ENCODE measurements at places on chromosomes 11 and 22.

DNA sequence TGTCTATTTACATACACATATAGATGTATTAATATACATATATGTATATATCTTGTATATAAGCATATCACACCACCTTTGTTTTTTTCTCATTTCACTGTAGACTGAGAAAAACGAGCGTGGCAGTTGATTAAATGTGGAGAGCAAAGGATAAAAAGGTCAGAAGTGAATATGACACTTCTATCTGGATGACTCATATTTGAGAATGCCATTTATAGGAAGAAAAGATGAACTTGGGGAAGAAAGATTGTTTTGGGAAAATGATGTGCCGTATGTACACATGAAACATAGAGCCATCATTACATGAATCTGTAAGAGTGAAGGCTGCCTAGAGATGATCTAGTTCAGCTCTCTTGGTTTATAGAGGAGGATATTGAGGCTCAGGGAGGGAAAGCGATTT lies 28.7 kb downstream of the AMOTL1 start:
- no peak for DNase-seq

DNA sequence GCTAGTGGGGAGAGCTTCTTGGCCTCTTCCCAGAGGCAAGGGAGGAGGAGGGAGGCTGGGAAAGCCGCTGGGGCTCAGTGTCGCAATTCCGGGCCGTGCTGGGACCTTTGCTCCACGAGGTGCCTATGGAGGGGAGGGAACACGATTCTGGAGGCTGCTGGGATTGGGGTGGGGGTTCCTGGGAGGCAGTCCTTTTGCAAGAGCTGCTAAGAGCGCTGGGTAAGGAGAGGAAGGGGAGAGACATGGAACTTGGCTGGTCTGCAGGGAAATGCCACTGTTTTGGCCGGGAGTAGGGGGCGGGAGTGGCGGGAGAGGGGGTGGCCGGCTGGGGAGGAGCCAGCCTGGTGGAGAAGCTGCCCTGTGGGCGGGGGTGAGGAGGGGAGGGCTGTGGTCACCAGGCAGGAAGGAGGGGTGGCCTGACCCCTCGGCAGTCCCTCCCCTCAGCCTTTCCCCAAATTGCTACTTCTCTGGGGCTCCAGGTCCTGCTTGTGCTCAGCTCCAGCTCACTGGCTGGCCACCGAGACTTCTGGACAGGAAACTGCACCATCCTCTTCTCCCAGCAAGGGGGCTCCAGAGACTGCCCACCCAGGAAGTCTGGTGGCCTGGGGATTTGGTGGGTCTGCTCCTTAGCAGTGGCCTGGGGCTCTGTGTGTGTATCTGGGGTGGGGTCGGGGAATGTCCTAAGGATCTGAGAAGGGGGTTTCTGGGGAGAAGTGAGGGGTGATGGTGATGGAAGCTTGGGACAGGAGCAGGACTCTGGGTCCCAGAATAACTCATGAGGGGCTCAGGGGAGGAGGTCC lies at the start of gene NR1H3:
Gene NR1H3, plus strand, starts transcription at position 480 of the 800 bp plus-strand sequence. CDS start 1,221 bp downstream, outside the sequence.
- DNase-seq = peak; percentile 79

GRCh38 chr11:60119710-60120109 lies 31.2 kb downstream of the MS4A2 start:
- DNase-seq = no peak

DNA sequence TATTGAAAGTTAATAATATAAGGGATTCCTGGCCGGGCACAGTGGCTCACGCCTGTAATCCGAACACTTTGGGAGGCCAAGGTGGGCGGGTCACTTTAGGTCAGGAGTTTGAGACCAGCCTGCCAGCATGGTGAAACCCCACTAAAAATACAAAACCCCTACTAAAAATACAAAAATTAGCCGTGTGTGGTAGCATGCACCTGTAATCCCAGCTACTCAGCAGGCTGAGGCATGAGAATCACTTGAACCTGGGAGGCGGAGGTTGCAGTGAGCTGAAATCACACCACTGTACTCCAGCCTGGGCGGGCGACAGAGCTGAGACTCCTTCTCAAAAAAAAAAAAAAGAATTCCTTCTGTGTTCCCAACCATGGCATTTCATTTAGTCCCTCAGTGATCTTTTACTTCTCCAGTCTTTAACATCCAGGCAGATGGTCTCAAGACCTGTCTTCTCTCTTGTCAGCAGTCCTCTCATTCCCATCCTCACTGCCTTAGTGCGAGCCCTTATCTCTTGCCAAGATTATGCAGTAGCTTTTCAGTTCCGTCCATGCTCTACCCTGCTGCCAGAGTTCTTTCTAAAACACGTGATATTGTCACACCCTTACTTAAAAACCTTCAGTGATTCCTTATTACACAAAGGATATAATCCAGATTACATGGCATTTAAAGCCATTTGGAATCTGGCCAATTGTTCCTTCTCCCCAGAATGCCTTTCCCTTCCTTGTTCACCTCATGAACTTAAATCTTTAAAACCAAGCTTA lies 17.9 kb downstream of the RTN3 start:
- DNase-seq = no peak

DNA sequence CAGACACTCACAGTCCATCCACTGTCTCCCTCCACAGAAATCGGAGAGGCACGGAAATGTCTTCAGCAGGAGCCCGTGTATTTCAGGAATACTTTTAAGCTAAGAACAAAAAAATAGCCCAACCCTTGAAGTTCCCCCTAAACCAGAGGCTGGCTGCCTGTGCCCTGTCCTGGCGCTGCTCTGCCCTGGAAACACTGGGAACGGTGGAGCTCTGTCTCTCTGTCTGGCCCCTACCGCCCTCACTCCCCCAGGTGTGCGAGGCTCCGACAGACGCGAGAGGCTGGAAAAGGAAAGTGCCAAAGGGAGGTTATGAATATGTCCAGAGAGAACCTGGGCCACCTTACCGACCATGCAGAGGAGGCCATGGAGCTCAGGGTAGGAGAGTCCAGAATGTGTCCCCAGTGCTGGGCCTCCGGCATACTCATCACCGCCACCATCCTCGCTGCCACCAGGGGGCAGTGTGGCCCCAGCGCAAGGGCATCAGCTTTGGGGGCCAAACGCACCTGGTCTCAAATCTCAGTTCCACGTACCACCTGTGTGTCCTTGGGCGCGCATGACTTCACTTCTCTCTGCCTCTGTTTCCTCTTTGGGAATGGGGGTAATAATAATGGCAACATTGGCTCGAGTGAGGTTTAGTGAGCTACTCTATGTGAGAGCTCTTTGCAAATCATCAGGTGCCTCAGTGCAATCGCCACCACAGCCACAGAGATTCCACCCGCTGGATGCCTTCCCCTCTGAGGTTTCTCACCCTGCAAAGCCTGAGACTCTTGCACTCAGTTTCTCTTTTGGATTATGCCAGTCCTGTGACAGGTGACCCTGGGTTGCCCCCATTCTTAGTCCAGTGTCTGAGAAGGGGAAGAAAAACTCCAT lies 10.4 kb upstream of the SLCO2B1 start:
- no peak for DNase-seq

DNA sequence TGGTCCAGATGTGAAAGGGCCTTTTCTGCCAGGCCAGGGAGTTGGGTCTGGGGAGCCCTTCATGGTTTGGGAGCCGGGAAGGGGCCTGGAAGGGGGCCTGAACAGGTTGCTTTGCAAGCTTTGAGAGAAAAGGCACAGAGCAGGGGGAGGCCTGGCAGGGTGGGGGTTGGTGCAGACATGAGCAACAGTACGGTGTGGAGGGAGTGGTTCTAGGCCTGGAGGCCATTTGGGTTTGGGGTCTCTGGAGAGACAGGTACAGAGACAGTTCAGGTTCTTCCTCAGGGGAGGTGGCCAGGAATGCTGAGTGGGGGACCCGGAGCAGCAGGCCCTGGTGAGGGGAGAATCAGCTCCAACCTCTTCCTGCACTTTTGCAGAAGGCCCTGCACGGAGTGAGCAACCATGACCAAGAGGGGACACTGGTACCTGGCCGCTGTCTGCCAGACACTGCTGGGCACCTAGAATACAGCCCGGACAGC lies 1.4 kb downstream of the KDELR3 start:
- DNase-seq = no peak

DNA sequence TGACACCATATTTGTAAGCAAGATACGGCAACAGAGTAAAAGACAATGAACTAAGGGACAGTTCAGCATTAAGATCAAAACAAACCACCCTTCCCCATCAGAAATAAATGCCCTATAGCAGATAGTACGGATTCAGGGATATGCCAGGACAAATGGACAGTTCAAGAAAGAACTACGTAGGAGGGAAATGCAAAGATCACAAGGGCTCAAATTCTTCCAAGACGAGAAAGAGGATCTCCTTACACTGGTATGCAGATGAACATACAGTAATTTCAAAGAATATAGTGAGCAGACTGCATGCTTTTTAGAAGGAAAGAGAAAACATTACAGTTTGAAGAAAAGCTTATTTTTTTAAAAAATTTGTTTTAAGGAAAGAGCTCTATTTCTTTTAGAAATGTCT lies 124.7 kb upstream of the APOA1 start:
- no peak for DNase-seq

DNA sequence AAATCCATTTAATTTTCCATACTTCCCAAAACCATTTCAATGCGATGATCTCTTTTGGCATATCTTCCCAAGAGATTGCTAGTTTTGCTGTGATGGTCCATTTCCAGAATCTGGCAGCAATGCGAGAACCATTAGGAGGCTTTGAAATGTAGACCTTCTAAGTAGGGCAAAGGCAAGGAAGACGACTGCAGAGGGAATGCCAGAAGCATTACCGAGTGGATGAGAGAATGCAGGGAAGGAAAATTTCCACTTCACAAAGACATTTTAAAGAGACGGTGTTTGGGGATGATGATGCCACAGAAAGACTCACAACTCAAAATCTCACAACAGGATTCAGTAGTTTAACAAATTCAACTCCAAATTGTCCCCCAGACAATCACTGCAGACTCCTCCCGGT lies 471 bp upstream of the CEP126 start:
- no peak for DNase-seq

GRCh38 chr22:31248138-31248745 lies 36.1 kb downstream of the LIMK2 start:
- peak; percentile 79 for DNase-seq

DNA sequence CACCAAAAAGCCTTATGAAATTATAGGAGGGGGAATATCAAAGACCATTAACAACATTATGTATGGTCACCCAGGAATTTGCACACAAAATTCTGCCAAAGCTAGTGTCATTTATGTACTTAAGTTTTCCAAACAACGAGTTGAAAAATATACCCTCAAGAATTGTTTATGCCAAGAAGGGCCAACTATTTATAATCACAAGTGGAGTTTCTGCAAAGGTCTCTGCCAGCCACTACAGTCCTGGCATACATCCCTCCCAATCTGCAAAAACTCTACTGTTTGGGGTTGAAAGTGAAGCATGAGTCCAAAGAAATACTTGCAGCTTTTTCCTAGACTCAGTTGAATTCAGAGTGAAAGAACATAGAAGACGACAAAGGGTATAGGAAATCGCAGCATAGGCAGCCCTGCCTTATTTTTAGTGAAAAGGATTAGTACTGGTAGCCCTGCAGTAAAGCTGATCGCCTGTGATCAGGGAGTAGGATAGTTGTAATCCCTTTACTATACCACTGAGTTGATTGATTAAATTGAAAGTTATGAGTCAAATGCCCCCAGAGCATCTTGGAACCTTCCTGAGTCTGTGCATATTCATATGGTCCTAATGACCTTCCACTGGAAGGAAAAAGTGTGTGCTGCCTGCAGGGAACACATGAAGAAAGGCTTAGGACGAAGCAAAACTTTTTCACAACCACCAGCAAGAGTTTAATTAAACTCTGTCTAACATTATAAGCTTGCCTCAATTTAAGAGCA lies 144.0 kb downstream of the SPON1 start:
- DNase-seq = no peak

GRCh38 chr11:67519726-67520125 lies 3.5 kb downstream of the CABP2 start:
- DNase-seq = no peak

GRCh38 chr11:61023086-61023965 lies 51.8 kb downstream of the CD6 start:
- DNase-seq = peak; percentile 26

GRCh38 chr11:130474637-130475400 lies 26.4 kb downstream of the ADAMTS15 start:
- DNase-seq = peak; percentile 57

DNA sequence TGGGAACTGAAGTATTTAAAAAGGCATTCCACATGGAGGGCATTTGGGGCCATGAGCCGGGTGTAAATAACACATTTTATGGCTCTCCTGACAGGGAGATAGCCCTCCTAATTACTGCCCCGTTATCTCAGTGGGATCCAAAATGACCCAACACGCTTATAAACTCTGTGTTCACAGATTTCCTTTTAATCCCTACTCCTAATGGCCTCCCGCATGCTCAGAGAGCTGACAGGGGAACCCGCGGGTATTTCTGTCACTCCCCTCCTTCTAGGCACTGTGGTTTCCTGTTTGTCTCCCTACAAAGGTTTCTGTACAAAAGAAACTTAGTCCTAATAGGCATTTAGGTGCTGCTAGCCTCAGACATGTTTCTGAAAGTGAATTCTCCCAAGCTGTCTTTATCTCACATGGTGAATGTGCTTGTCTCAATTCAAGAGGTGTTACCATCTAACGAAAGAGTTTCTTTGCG lies 202.8 kb upstream of the SEZ6L start:
- DNase-seq = no peak

DNA sequence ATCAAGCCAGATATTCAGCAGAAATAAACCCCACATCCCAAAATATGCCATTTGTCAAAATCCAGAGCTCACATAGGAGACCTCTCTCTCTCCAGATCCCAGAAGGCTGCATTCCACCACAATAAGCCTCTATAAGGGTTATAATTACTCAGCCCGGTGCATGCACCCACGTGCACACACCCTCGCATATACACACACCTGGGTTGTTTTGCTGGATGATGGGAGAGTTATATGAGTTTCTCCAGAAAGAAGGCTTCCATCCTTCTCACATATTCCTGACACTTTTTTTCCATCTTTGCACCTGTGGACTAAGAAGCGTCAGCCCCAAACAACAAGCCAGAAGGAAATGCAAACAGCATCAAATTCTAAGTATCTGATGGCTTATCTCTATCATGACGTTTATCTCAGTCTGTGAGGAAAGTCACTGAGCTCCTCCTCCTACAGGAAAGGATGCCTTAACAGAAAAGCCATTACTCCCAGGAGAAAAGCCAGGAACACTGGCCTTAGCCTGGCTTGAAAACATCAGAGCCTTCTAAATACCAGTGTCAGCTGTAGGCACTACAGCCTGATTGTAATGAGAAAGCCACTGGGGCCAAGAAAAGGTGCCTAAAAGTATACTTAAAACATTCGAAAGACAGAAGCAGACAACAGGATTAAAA lies 253.2 kb downstream of the LARGE1 start:
- DNase-seq = no peak

- no peak for DNase-seq
Measured at GRCh38 chr22:42939941-42940653, 74.9 kb downstream of the PACSIN2 start.

- no peak for DNase-seq
Measured at GRCh38 chr11:65554057-65554818, 3.9 kb downstream of the LTBP3 start.

- no peak for DNase-seq
Measured at GRCh38 chr11:70501933-70502540, 103.7 kb downstream of the CTTN start.

All from left forelimb (tissue), 1 donor.